ENCODE measurements at places on chromosomes 13 and 19. TPM values are rescaled to one million over a fixed set of nuclear protein-coding genes. Genes with fewer than 3 reads are reported as not detected.

DNA sequence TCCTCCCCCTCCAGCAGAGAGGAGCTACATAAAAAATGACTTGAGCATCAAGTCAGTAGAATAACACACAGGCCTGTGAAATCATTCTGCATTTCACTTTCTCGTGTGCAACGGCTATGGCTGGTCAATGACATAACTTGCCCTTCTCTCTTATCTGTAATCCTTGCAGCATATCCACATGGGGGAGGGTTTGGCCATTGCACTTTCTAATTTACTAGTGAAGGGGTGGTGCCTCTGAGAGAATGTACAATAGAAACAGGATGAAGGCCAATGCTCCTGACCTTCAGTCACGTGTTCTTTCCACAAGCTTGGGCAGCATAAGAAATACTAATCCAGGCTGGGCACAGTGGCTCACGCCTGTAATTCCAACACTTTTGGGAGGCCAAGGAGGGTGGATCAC lies 641.0 kb upstream of the ARGLU1 start:
- ATAC-seq: no peak

DNA sequence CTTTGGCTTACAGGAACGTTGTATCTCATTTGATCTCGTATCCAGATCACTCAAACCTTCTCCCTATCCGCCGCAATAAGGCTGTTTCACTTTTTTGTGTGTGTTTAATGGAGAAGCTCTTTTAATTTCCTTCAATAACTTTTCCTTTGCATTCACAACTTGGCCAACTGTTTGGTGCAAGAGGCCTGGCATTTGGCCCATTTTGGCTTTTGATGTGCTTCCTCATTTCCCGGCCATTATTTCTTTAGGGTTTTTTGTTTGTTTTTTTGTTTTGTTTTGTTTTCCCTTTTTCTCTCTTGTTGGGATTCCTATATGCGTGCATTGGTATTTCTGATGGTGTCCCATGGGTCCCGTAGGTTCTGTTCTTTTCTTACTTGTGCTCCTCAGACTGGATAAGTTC lies 6.1 kb upstream of the UPF3A start:
- ATAC-seq: no peak

DNA sequence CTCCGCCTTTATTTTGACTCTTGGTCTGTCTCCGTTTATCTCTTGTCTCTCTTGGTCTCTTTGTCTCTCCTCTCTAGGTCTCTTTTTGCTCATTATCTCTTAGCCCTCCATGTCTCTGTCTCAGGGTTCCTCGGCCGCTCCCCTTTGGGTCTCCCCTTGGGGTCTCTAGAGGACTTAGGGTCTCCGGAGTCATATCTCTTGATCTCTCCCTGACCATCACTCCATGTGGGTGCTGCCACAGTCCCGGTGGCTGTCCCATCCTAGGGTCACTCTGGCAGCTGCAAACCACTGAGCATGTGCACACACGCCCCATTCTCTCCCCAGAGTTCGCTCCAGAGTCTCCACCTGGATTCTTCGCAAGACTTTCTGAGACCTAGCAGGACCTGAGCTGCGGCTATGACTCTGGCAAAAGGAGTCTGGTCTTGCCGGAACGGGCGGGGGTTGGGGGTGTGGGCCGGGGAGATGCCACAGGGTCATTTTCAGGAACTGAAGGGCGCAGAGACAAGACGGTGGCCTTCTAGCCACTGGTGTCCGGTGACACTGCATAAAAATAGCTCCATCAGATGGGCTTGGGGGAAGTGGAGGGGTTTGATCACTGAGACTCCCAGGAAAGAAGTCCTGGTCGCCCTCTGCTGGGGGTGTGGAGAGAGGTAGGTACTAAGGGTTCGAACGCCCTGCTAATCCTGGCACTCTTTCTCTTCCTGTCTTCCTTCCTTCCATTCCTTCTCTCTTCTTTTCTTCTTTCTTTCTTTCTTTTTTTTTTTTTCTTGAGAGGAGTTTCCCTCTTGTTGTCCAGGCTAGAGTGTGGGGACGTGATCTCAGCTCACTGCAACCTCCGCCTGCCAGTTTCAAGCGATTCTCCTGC lies 1.2 kb upstream of the KCNA7 start:
- ATAC-seq: peak; percentile 21

DNA sequence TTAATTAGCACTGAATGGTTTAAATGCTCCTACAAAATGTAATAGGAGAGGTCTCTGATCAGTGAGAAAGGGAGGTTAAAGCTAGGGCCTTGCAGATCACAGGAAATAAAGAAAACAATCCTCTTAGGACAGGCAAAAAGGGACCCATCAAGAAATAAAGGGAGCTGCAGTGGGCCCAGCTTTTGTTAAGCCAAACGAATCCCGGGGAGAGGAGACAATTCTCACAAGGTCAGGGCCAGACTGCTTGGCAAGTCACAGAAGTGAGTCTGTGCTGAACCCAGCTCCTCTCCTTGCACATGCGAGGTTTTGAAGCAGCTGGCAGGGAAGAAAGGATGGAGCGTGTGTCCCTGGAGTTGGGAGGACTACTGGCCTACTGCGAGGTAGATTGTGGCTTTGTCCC lies 285.8 kb downstream of the COG6 start:
- ATAC-seq: no peak

DNA sequence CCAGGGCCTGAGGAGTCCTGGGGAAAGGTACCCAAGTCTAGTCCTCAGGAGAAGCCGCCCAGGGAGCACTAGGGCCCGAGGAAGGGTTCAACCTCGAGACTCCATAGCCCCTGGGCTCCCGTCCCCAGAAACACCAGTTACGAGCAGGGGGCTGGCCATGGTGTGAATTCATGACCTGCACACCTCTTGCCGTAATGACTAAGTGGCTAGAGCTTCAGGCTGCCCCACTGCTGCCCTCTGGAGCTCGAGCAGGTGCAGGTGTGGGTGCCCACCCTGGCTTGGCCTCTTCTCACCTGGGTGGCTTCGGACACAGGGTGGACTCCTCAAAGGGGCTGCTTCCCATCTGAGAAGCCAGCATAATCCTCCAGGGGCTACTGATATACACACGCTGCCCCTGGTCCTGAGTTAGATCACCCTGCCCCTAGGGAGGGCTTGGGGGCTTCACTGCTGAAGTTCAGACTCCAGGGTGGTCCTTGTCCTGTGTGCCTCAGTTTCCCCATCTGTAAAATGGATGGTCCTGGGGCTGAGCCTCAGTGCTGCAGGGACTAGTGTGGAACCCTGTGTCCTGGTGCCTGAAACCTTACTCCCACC lies 13.6 kb downstream of the SPC24 start:
- ATAC-seq: no peak

HRC gene
- 0.24 TPM for total RNA-seq

SIGLEC8 gene
- total RNA-seq: not detected

FUT6 gene
- 56.9 TPM for total RNA-seq

ZBTB45 gene
- 8.0 TPM for total RNA-seq

PINLYP gene
- 9.1 TPM for total RNA-seq

PRRG2 gene
- 13.2 TPM for total RNA-seq
